ENCODE measurements at places on chromosomes 7 and 10.

- no peak for DNase-seq
Observed at GRCh38 chr10:43963379-43963778, 314.7 kb upstream of the ZNF32 start.

GRCh38 chr7:25454562-25455041 is 226.3 kb upstream of the NPVF start:
- DNase-seq: no peak

DNA sequence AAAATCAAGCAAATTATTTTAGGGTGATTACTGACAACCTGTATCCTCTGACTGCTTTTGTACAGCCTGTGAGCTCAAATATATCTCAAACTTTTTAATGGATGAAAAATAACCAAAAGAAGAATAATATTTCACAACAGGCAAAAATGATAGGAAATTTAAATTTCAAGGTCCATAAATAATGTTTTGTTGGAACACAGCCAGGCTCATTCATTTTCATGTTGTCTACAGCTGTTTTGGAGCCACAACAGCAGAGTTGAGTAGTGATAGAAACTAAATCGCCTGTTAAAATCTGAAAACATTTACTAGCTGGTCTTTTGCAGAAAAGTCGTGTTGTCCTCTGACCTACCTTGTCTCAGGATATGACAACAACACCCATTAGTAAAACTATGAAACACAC is 75.9 kb downstream of the GLI3 start:
- DNase-seq: no peak

- no peak for DNase-seq
Observed at GRCh38 chr7:144777005-144777839, 58.6 kb downstream of the TPK1 start.

DNA sequence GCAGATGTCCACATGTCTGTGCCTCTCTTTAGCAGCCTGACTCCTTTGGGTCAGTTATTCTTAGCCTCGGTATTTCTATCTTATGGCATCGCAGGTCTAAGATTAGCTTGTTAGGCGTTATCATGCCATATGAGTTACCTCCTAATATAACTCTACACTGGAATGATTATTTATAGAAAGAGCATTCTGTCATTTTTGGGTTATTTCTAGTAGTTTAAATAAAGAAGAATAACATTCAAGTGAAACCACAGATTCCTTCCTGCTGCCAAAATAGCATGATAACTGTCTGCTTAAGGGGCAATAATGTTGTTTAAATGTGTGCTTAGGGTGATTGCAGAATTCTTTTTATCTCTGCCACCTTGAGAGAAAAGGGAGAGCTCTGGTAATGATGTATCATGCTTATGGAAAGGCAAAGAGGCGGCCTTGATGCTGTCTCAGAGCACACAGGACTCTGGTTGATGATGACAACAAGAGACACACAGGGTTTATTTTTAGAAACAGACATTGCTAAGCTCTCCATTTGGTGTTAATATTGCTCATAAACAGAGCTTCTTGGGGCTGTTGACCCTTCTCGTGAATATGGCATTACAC is 10.4 kb downstream of the HDAC9 start:
- no peak for DNase-seq

DNA sequence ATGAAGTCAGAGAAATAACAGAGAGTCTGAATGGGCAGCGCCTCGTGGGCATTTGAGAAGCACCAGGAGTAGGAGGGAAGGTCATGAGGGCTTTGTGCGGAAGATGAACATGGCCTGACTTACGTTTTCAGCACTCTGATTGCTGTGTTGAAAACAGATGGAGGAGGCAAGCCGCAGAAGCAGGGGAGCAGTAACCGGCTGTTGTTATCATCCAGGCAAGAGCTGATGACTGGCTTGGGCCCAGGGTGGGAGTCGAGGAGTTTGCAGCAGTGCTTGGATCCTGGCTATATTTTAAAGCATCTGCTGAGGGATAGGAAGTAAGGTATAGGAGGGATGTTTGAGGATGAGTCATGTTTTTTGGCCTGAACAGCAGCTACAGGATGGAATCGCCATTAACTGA is 12.7 kb upstream of the PDLIM1 start:
- DNase-seq: no peak

DNA sequence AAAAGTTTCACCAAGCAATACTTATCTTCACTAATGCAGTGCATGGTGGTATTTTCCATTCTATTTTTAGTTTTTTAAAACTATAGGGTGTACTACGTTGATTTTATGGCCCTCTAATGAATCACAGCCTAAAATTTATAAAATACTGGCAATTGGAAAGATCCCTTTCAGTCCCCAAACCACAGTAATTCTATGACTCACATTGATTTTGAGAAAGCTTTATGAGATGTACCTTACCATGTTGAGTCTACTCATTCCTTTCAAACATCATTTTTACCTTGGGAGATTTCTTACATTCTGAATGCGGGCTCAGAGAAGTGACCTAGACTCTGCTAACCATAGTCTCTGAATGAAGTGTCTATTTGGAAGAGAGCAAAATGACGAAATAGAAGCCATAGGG is 141.6 kb downstream of the GPR85 start:
- DNase-seq: no peak

DNA sequence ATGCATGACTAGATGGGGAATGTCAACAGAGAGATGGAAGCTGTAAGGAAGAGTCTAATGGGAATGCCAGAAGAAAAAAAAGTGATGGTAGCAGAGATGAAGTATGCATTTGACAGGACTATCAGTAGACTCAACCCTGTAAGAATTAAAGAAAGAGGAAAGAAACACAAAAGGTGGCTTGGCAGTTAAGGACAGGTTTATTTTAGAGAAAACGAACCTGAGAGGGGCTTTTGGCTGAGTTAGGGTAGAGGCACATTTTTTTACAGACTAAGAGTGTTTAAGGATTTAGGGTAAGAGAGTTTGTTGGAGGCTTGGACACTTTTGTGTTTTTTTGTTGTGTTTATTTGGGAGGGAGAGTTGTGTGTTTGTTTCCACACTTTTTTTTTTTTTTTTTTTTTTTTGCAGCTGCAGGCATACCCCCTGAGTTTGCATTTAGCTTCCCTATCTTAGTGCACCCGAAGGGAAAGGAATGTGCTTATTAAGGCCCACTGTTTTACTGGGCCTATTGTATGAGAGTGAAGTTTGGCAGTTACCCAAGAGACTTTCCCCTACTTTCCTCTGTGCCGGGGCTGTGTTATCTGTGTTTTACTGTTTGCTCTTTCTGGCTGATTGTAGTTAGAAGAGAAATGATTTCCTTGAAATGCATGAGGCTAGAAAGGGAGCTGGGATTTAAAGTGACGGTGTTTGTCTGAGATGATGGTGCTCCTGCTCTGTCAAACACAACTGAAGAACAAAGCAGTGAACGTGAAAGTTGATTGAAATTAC is 32.0 kb downstream of the NPVF start:
- DNase-seq: no peak

DNA sequence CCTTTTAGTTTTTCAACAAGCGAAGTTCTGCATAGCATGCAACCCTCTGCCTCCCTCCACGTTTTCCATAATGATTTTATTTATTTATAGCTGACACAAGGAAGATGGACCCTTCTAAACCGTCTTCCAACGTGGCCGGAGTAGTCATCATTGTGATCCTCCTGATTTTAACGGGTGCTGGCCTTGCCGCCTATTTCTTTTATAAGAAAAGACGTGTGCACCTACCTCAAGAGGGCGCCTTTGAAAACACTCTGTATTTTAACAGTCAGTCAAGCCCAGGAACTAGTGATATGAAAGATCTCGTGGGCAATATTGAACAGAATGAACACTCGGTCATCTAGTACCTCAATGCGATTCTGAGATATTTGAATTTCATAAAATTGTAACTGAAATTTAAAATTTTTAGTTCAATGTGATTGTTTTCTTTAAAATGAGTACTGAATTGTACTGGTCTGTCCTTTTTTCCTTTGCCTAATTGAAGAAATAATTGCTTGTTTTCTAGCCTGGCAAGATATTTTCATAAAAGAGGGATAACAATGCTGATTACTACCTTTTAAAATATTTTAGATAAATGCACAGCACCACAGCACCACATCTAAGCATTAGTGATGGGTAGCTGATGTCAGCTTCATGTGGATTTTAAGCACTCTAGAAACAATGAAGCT is 41.5 kb upstream of the SLC39A12 start:
- no peak for DNase-seq

- no peak for DNase-seq
Observed at GRCh38 chr7:77202481-77202976, 2.9 kb upstream of the FGL2 start.

DNA sequence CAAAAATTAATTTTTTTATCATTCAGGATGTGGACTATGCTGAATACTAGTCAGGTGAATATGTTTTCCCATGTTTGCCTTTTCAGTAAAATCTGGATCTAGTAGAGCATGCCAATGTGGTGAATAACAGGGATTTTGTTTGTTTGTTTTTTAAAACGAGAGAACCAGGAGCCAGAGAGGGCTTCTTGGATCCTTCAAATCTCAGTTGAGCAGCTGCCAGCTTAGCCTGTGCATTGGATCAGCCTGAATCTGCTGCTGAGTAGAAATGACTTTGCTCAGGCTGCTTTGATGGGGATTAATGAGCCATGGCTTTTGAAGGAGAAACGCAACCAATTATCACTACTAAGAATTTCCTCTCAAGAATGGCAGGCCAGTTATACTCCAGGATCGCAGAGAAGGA is 493.8 kb downstream of the ARL4A start:
- DNase-seq: no peak

GRCh38 chr7:27215356-27215755 is 15.5 kb upstream of the HOXA13 start:
- DNase-seq: no peak

GRCh38 chr10:103086799-103087198 is 106.3 kb downstream of the NT5C2 start:
- no peak for DNase-seq

DNA sequence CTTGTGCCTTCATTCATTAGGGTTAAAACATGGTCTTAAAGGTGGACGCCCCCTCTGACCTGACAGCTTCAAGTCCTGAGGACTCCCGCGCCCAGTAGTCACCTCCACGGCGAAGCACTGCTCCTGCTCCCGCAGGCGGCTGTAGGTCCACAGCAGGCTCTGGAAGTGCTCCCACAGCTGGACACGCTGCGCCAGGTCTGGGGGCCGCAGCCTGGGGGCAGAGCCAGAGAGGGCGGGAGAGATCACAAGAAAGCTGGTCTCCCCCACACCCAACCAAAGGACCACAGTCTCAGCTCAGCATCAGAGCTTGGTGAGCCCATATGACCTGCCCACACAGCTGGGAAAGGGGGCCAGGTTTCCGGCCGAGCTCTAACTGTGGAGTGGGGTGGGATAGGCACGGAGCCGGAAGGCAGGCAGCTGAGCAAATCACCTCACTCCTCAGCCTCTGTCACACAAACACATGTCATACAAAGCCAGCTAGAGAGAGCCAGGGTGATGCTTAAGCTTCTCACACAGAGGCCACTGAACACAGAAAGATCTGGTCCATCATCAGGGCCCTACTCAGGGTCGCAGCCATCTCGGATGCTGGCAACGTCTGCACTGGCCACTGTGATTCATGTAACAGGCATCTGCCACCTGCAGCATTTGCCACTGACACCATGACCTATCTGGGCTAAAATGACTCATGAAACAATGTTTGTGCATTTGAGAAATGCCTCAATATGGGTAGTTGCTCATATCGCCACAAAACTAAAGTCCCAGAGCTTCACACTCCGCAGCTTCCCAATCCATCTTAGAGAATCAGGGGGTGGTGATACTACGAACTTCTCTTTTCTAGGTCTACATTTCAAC is 12.6 kb downstream of the HPS1 start:
- DNase-seq: no peak

- DNase-seq: no peak
Observed at GRCh38 chr10:103102195-103102594, 90.9 kb downstream of the NT5C2 start.

- DNase-seq: no peak
Observed at GRCh38 chr7:42876182-42877068, 35.4 kb downstream of the C7orf25 start.

DNA sequence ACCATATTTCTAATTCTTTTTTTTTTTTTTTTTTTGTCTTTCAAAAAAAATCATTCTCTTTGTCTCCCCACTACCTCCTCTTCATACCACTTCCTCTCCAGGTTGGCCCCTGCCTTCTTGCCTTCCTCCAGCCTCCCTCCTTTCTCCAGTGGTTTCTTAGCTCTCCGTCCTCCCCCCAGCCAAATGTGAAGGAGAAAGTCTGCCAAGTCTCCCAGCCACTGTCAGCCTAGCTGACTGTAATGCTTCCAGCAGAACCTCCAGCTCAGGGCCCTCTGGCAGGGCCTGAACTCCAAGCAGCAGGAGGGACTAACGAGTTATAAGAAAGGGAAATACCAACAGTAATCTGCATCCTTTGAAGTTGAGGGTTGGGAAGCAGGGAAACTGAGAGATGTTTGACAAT is 35.5 kb upstream of the BICC1 start:
- no peak for DNase-seq

GRCh38 chr10:28986117-28986792 is 302.6 kb upstream of the LYZL1 start:
- DNase-seq: no peak

DNA sequence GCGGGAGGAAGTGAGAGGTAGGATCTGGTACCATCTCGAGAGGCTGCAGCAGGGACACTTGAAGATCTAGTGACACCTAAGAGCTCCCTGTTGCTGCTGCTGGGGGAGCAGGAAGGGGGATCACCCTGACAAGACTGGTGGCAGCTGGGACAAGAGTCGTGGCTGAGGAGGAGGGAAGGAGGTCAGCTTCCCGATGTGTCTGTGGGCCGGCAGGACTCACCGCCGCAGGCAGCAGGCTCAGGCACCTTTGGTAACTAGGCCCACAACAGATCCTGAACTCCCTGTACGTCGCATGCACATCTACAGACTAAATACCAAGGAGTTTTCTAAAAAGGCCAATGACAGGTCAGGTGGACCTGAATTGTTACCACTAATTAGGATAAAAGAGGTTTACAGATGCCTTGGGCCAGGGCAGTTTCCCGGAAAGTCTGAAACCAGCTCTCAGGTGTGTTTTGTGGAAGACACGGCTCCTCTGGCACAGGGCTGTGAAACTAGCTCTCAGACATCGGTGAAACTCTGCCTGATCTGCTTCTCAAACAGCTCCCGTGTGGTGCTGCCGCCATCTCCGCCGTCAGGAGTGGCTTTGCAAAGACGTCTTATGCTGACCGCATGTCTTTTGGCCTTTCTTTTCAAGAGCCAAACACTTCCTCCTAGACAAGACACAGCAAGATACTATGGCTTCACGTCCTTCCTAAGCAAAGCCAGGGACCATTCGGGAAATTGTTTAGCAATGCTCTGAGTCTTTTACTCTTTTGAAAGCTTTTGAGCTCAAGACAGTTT is 609.7 kb downstream of the PTPRN2 start:
- no peak for DNase-seq

- DNase-seq: no peak
Observed at GRCh38 chr10:28984431-28984830, 304.4 kb upstream of the LYZL1 start.

DNA sequence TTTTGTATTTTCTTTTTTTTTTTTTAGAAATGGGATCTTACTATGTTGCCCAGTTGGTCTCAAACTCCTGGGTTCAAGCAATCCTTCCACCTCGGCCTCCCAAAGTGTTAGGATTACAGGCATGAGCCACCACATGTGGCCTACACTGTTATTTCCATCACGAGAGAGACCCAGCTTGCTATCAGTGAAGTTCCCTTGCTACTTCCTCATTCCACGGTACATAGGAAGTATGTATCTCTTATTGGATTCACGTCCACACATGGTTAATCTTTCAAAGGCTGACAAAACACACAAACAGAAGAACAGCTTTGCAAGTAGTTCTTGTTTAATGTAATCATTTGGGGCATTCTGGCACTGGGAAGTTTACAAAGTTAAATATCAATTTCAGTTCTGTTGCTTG is 50.9 kb downstream of the DCLRE1A start:
- DNase-seq: no peak

- no peak for DNase-seq
Observed at GRCh38 chr10:125554016-125554703, 128.8 kb downstream of the TEX36 start.

Measured in NCI-H2081 treated with DMSO at 0.1 percent for 48 hours (cell line).